Endothelial cell of coronary artery (primary cell): ENCODE measurements at places on chromosomes 4 and X. TPM values are rescaled to one million over a fixed set of nuclear protein-coding genes. Genes with fewer than 3 reads are reported as not detected.

Gene LRAT
- total RNA-seq: under 0.01 TPM in 1 of 2 replicates, not detected in the other

Gene CLDN22
- total RNA-seq: not detected in 2 replicates

Gene LRP2BP
- total RNA-seq: 0.45 and 0.47 TPM in 2 replicates

Gene PITX2
- total RNA-seq: not detected in 2 replicates

Gene PPP4R3C
- not detected in 2 replicates for total RNA-seq

Gene ZNF141
- total RNA-seq: 7.6 and 11.8 TPM in 2 replicates

Gene CCDC160
- not detected in 2 replicates for total RNA-seq

Gene GABRB1
- total RNA-seq: not detected in 2 replicates

Gene FRMPD4
- under 0.01 and 0.09 TPM in 2 replicates for total RNA-seq

Gene SMIM43
- total RNA-seq: 0.27 and 0.38 TPM in 2 replicates

Gene DMP1
- total RNA-seq: not detected in 2 replicates

Gene NHSL2
- total RNA-seq: 21.1 and 21.6 TPM in 2 replicates

Gene TAF7L
- total RNA-seq: 0.09 and 0.81 TPM in 2 replicates

Gene FAM47A
- not detected in 2 replicates for total RNA-seq

Gene TMSB15C
- total RNA-seq: 3.6 and 5.3 TPM in 2 replicates

Gene RBM3
- 119 and 458 TPM in 2 replicates for total RNA-seq

Gene SPANXN4
- not detected in 2 replicates for total RNA-seq

Gene CDS1
- 0.09 TPM in 1 of 2 replicates, not detected in the other for total RNA-seq

Gene ZBTB33
- 15.0 and 15.7 TPM in 2 replicates for total RNA-seq

Gene HGFAC
- 0.47 TPM in 1 of 2 replicates, not detected in the other for total RNA-seq

Gene CXCL3
- 0.54 and 0.94 TPM in 2 replicates for total RNA-seq

Gene SNCA
- total RNA-seq: 56.8 and 63.3 TPM in 2 replicates

Gene CFAP99
- total RNA-seq: under 0.01 and 0.09 TPM in 2 replicates

Gene P2RY4
- total RNA-seq: 0.09 TPM in 1 of 2 replicates, not detected in the other

Gene SSX2B
- not detected in 2 replicates for total RNA-seq

Gene TSPAN7
- total RNA-seq: 1.5 and 3.7 TPM in 2 replicates

Gene NRK
- 0.18 and 0.28 TPM in 2 replicates for total RNA-seq

Gene GNRHR
- total RNA-seq: not detected in 2 replicates

Gene RPL10
- 2,577 and 3,067 TPM in 2 replicates for total RNA-seq

Gene CDKN2AIP
- total RNA-seq: 13.1 TPM in 2 replicates

Gene AR
- total RNA-seq: 0.75 and 1.1 TPM in 2 replicates

Gene ADH4
- total RNA-seq: not detected in 2 replicates

Gene SATL1
- not detected in 2 replicates for total RNA-seq

Gene XPNPEP2
- not detected in 2 replicates for total RNA-seq

Gene TMEM144
- 6.0 and 6.4 TPM in 2 replicates for total RNA-seq

Gene MAGEB3
- total RNA-seq: not detected in 2 replicates

Gene FAAH2
- total RNA-seq: 0.09 and 0.19 TPM in 2 replicates

Gene TRIM75
- not detected in 2 replicates for total RNA-seq

Gene PCDH11X
- total RNA-seq: not detected in 2 replicates

Gene RTL3
- total RNA-seq: under 0.01 TPM in 1 of 2 replicates, not detected in the other

Gene ATP8A1
- total RNA-seq: 9.4 and 27.2 TPM in 2 replicates

Gene DRP2
- total RNA-seq: 0.18 and 0.47 TPM in 2 replicates

Gene SHROOM3
- 1.2 and 5.5 TPM in 2 replicates for total RNA-seq

Gene FGF13
- 0.09 TPM in 1 of 2 replicates, not detected in the other for total RNA-seq

Gene FOXR2
- total RNA-seq: not detected in 2 replicates

Gene STIM2
- 6.7 and 9.3 TPM in 2 replicates for total RNA-seq

Gene DGKK
- not detected in 2 replicates for total RNA-seq

Gene PRMT9
- 8.9 TPM in 2 replicates for total RNA-seq

Gene PPARGC1A
- not detected in 2 replicates for total RNA-seq
